Immature natural killer cell (primary cell): ENCODE measurements at places on chromosomes 7 and 10. TPM values are rescaled to one million over a fixed set of nuclear protein-coding genes. Genes with fewer than 3 reads are reported as not detected.

DNA sequence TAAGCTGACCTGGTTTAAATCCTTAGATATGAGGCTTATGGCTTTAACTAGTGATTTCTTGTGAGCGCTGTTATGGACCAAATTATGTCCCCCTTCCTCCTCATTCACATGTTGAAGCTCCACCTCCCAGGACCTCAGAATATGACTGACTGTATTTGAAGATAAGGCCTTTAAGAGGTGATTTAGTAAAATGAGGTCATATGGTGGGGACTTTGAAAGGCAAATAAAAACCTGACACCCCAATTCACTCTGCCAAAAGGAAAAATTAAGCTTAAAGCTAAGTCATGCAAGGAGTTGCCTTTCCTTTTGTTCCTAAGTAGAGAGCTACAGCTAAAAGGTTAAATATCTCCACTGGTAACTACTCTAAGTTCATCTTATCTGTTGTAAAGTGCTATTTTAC, 36.4 kb upstream of the FIGNL1 start:
- H3K4me3 ChIP-seq, result no peak overlapping the region
- DNase-seq, result no peak
- H3K27ac ChIP-seq, result no peak overlapping the region
- H3K36me3 ChIP-seq, result no peaks in the 10 kb centered on the region

- peaks cover 82% of the 10 kb centered on the region for H3K4me1 ChIP-seq
- DNase-seq, result peak; percentile 69
- H3K36me3 ChIP-seq, result peaks cover 37% of the 10 kb centered on the region
- peak overlapping the region; percentile 95 for H3K27ac ChIP-seq
- H3K4me3 ChIP-seq, result peak overlapping the region; percentile 98
Observed at GRCh38 chr7:38274486-38274885, 1.1 kb upstream of the TARP start.

DNA sequence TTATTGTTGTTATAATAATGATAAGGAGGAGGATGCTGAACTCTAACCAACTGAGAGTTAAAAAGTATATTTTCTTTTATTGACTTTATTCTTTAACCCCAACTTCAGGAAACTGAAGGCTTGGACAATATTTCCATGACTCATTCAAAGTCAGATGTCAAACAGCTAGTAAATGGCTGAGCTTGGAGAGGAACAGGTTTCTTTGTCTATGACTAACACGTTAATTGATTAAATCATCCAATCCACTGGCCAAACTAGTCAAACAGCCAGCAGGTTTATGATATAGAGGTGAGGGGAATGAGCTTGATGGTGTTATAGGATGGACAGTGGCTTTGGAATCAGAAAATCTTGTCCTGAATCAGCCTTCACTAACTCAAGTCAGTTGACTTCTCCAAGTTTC, 119.1 kb upstream of the WDR11 start:
- no peaks in the 10 kb centered on the region for H3K36me3 ChIP-seq
- DNase-seq, result no peak
- H3K27me3 ChIP-seq, result no peaks in the 10 kb centered on the region
- H3K4me3 ChIP-seq, result no peak overlapping the region
- peaks cover 4% of the 10 kb centered on the region for H3K4me1 ChIP-seq
- H3K27ac ChIP-seq, result no peak overlapping the region

- H3K27me3 ChIP-seq, result peaks cover 6% of the 10 kb centered on the region
- H3K27ac ChIP-seq, result no peak overlapping the region
- no peak overlapping the region for H3K4me3 ChIP-seq
- DNase-seq, result no peak
- H3K4me1 ChIP-seq, result peaks cover 4% of the 10 kb centered on the region
Observed at GRCh38 chr10:23155169-23155568, 36.9 kb upstream of the PTF1A start.

DNA sequence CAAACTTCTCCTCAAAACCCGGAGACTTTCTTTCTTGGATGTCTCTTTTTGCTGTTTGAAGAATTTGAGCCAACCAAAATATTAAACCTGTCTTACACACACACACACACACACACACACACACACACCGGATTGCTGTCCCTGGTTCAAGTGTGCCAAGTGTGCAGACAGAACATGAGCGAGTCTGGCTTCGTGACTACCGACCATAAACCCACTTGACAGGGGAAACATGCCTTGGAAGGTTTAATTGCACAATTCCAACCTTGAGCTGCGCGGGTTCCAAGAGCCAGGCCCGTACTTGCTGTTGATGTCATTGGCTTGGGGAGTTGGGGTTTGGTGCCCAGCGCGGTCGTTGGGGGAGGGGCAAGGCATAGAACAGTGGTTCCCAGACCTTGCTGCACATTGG, 1.7 kb downstream of the EGFR start:
- H3K4me1 ChIP-seq, result no peaks in the 10 kb centered on the region
- peaks cover 3% of the 10 kb centered on the region for H3K36me3 ChIP-seq
- H3K27ac ChIP-seq, result no peak overlapping the region
- no peak overlapping the region for H3K4me3 ChIP-seq

DNA sequence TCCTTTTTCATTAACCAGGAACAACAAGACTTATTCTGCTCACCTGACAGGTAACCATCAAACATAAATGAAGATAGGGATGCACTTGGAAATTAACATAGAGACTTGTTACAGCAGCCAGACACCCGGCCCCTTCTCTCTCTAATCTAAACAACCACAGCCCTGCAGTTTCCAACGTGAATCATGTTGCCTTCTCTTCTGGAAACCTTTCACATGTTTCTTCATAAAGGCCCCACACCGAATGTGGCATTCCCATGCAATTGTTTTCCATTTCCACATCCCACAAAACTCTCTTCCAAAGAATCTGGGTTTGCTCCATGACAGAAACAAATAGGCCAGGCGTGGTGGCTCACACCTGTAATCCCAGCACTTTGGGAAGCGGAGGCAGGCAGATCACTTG, 15.0 kb upstream of the WDR86 start:
- H3K27me3 ChIP-seq, result peaks cover 17% of the 10 kb centered on the region
- no peak overlapping the region for H3K27ac ChIP-seq

DNA sequence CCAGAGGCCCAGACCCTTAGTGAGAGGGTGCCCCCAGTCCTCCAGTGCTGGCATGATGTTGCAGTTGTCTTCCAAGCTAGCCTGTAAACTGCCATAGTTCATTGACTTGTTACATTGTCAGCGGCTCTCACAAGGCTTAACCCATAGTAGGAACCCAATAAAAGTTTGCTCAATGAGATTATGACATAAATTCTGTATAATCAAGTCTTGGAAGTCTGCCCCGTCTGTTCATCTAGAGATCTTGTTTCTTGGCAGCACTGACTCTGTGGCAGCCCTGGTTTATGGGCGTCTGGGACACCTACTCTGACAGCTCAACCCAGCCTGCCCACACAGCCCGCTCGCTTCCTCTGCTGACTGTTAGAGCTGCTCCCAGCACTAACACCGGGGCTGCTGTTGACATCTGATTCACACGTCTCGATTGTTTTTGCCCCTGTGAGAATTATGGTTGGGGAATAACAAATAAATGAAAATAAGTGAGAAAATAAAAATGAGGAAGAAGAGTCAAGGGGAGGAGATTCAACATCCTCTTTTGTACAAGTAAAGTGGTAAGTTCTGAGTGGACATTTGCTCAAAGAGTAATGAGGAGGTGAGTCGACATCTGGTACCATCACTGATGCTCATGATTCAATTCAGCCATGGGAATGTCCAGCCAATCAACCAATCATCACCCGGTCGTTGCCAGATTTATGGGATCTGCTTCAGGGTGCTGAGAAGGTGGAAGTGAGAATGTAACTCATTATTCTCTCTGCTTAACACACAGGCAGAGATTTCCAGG, 160.8 kb downstream of the SPAG6 start:
- peak overlapping the region; percentile 90 for H3K27ac ChIP-seq
- DNase-seq, result peak; percentile 86
- peak overlapping the region; percentile 65 for H3K4me3 ChIP-seq
- no peaks in the 10 kb centered on the region for H3K36me3 ChIP-seq

DNA sequence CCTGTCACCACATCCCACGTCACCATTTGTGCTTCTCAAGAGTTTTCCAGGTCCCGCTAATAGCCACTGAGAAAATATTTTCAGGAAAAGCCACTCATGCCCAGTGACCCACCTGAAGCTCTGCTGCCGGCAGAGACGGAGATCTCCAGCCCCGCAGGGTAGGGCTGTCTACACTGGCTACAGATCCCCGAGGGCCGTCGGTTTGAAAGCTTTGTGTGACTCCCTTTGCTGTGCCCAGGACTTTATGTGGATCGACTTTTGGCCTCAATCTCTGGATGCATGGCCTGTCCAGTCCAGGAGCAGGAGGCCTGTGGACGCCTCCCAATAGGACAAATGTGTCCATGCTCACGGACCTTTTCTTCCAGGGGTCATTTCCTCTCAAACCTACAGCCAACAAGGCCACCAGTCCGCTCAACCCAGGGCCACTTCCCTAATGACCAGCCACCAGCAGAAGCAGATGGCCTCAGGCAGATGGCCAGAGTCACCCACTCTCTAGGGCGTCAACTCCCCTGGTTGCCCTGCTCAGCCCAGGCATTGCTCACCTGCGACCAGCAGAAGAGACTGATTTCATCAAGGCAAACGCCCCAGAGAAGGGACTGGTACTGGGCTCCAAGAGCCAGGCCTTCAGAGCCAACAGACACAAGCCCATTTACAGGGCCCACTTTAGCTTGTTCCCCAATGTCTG, 76.4 kb downstream of the OAT start:
- no peaks in the 10 kb centered on the region for H3K36me3 ChIP-seq
- H3K27ac ChIP-seq, result no peak overlapping the region
- H3K4me3 ChIP-seq, result peak overlapping the region; percentile 8
- peaks cover 8% of the 10 kb centered on the region for H3K27me3 ChIP-seq
- DNase-seq, result no peak

GRCh38 chr7:128836729-128837348, 6.6 kb downstream of the FLNC start:
- DNase-seq, result no peak
- H3K4me3 ChIP-seq, result no peak overlapping the region
- H3K27me3 ChIP-seq, result peaks cover 3% of the 10 kb centered on the region

GRCh38 chr7:102925976-102926782, 13.4 kb downstream of the LRRC17 start:
- no peak overlapping the region for H3K4me3 ChIP-seq
- DNase-seq, result no peak
- H3K27ac ChIP-seq, result no peak overlapping the region
- H3K27me3 ChIP-seq, result no peaks in the 10 kb centered on the region
- H3K36me3 ChIP-seq, result no peaks in the 10 kb centered on the region

GRCh38 chr10:25786161-25786560, 147.9 kb upstream of the MYO3A start:
- H3K4me3 ChIP-seq, result no peak overlapping the region
- H3K4me1 ChIP-seq, result no peaks in the 10 kb centered on the region
- H3K27me3 ChIP-seq, result peaks cover 2% of the 10 kb centered on the region
- no peak for DNase-seq
- H3K36me3 ChIP-seq, result no peaks in the 10 kb centered on the region

DNA sequence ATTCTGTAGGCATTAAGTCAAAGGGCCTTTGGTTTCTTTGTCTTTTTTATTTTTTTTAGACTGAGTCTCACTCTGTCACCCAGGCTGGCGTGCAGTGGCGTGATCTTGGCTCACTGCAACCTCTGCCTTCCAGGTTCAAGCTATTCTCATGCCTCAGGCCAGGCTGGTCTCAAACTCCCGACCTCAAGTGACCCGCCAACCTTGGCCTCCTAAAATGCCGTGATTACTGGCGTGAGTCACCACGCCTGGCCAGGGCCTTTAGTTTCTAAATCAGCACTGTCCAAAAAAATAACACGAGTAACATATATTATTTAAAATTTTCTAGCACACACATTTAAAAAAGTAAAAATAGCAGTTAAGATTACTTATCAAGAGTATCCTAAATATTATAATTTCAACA, 11.1 kb upstream of the ACSL5 start:
- H3K36me3 ChIP-seq, result no peaks in the 10 kb centered on the region
- DNase-seq, result no peak
- no peaks in the 10 kb centered on the region for H3K4me1 ChIP-seq
- peaks cover 5% of the 10 kb centered on the region for H3K27me3 ChIP-seq
- no peak overlapping the region for H3K27ac ChIP-seq

- H3K36me3 ChIP-seq, result peaks cover 4% of the 10 kb centered on the region
- H3K4me1 ChIP-seq, result no peaks in the 10 kb centered on the region
- H3K27ac ChIP-seq, result peak overlapping the region; percentile 25
Observed at GRCh38 chr10:129709627-129710509, 242.8 kb downstream of the MGMT start.

Gene BMS1
- polyA plus RNA-seq, result 11.7 TPM

Gene PRKCQ
- polyA plus RNA-seq, result 20.2 TPM

Gene CPVL
- polyA plus RNA-seq, result 35.4 TPM

Gene NPSR1
- not detected for polyA plus RNA-seq

Gene SLC16A9
- not detected for polyA plus RNA-seq

Gene ELMO1
- 31.9 TPM for polyA plus RNA-seq
